DMS 273 treated with DMSO at 0.1 percent for 48 hours (cell line): ENCODE measurements at places on chromosomes 5 and 9.

GRCh38 chr5:168052686-168053085 lies 238.8 kb upstream of the WWC1 start:
- no peak for DNase-seq

DNA sequence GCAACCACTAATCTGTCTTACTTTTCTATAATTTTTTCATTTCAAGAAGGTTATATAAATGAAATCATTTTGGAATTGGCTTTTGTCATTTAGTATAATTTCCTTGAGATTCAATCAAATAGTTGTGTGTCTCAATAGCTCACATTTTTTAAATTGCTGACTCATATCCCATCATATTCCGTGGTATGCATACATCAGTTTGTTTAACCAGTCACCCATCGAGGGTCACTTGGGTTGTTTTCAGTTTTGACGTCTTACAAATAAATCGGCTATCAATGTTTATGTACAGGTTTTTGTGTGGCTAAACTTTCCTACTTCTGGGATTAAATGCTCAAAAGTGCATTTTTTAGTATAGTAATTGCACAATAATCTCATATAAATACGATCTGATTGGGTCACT lies 185.5 kb downstream of the TAF11L14 start:
- no peak for DNase-seq

DNA sequence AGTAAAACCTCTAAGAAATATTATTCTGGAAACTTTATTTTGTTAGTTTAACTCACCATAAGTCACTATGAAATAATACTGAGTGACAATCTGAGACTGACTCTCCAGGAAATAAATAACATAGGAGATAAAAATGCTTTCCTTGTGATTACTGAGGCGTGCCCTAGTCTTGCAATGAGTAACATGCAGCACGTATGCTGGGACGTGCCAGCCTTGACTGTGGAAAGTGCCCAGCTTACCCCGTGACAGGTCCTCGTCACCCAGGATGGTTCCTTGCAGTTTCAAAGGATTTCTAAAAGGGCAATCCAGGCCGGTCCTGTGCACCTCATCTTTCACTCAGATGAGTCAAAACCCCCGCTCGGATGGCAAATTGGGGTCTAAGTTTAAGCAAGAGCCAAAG lies 720.8 kb upstream of the ADAMTS16 start:
- DNase-seq, result no peak

GRCh38 chr9:106526716-106527204 lies 336.2 kb upstream of the ZNF462 start:
- no peak for DNase-seq

- DNase-seq, result no peak
Measured at GRCh38 chr5:178216779-178217178, 12.4 kb downstream of the HNRNPAB start.

DNA sequence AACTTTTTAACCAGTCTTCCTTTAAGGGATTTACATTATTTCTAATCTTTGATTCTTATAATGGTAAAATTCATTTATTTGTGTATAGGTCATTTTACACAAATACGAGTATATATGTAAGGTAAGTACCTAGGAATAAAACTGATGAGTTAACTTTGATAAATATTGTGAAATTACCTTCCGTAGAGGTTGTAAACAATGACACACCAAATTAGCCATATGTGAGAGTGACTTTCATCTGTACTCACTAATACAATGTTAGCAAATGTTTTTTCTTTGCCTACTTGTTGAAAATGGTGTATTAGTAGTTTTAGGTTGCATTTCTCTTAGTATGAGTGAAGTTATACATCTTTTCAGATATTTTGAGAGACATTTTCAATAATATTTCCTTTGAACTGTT lies 42.6 kb upstream of the TSLP start:
- no peak for DNase-seq

DNA sequence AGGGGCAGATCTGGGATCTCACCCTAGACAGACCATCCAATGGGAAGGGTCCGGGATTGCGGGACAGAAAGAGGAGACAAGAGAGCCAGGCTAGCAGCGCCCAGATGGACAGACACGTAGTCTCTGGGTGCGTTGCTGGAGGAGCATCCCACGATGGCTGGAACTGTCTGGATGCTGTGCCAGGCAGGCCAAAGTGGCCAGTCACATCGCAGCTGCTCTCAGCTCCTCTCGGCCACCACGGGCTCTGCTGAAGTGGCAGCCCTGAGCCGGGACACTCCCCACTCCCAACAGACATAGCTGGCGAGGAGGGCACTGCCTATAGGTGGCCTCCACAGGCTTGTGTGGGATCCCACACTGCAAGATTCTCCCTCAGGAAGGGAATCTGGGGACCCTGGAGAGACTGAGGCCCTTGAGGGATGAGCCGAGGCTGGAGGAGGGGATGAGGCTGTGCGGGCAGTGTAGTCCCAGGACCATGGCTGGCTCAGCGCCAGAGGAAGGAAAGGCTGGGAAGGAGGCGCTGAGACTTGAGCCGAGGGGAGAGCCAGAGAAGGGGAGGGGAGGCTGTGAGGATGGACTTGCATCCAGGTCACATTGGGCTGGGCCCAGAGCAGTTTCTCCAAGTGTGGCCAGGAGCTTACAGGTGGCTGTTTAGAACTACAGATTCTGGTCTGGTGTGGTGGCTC lies 10.3 kb upstream of the WDR5 start:
- DNase-seq, result no peak
